ENCODE measurements at places on chromosomes 16 and 17.

- no peak for DNase-seq
Observed at GRCh38 chr16:85105475-85105874, 6.8 kb downstream of the CIBAR2 start.

- no peak for DNase-seq
Observed at GRCh38 chr16:83227336-83227735, 580.4 kb upstream of the HSBP1 start.

GRCh38 chr17:13792314-13792713 lies 190.6 kb upstream of the HS3ST3A1 start:
- DNase-seq = no peak

GRCh38 chr17:31798205-31798724 lies 60.8 kb downstream of the COPRS start:
- DNase-seq = no peak

GRCh38 chr16:660459-661183 lies 7.3 kb upstream of the RHOT2 start:
- peak; percentile 62 for DNase-seq

- no peak for DNase-seq
Observed at GRCh38 chr16:12215277-12216105, 239.0 kb downstream of the SNX29 start.

GRCh38 chr17:8091033-8091687 lies 3.6 kb upstream of the ALOX12B start:
- no peak for DNase-seq

GRCh38 chr17:82786427-82786826 lies 34.6 kb downstream of the TBCD start:
- no peak for DNase-seq

GRCh38 chr17:64617125-64617780 lies 44.9 kb downstream of the SMURF2 start:
- no peak for DNase-seq

GRCh38 chr16:24729243-24729950 lies at the start of gene TNRC6A:
Gene TNRC6A, plus strand, starts transcription at chr16:24729651. Its CDS starts 191 bp downstream, at chr16:24729842.
- DNase-seq = peak; percentile 78

DNA sequence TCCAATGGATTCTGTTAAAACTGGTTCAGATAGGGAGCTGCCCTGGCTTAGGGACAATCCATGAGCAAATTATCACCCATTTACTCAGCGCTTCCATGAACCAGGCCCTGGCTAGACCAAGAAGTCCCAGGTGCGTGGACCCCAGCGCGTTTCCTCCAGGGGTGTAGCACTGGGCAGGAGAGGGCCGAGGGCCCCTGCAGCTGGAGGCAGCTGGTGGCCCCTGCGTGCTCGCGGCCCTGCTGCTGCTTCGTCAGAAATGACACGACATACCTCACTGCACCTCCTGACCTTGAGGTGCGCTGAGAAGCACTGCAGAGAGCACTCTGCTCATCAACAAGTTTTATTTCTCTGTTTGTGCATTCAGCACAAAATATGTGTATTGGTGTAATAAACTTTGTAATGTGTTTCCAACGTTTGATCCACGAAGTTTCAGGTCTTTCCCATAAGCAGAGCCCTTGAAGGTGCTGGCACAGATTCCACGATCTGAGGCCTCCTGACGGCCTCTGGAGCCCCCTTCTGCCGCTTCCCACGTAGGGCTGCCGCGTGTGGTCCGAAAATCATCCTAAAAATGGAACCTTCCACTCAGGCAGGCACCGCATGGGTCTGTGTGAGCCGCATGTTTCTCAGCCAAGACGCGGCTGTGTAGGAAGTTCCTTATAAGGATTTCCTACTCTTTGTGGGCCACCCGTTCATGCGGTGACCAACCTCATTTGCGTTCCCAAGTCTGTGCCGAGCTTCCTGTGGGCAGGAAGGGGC lies 50.8 kb upstream of the ZCCHC14 start:
- DNase-seq = no peak

DNA sequence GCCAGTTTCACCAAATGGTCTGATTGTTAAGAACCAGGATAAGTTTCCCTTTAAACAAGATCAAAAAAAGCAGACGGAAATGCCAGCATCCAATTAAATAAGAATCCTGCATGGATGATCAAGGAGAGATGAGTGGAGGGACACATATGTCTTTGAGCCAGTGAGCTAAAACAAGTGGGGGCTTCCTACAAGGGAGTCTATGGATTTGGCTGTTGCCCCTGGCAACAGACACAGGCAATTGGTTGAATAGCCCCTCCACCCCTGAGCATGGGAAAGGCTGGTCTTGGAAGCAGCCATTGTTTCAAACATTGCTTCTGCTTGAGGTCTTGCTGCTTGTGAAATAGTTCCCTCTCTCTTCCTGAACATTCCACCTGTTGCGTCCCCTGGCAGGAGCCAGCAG lies 374.7 kb upstream of the ERCC4 start:
- no peak for DNase-seq

DNA sequence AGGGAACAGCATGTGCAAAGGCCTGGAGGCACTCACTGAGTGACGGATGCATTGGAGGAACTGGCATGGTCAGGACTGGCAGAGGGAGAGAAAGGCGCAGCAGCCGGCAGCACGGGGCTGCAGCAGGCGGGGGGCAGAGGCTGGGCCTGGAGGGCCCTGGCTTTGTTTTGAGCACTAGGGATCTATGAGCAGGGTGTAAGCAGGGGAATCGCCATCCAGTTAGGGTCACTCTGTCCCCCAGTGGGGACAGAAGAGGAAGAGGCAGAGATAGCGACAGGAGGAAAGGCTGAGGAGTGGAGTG lies 14.2 kb downstream of the HSD11B2 start:
- no peak for DNase-seq

GRCh38 chr17:44084131-44084538 lies 13.6 kb downstream of the G6PC3 start:
- DNase-seq = no peak

GRCh38 chr16:85157813-85158742 lies 45.8 kb upstream of the CIBAR2 start:
- peak; percentile 12 for DNase-seq

DNA sequence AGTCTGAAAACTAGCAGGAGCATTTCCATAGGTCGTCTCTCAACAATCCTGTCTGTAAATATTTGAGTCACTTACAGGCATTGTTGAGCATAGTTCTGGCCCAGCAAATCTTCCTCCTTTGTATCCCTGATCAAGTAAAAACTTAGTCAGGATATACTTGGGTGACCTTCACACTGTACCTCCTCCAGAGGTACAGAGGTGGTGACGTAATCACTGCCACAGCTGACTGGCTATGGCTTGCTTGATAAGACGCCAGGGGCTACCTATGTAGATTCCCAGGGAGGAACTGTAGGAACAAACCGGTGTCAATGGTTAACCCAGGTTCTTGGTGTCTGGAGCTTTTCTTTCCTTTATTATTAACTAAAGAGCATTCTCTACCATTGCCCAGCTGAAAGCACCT lies at the start of gene KCNJ16:
KCNJ16 (plus strand) TSS at position 270 of the 400 bp plus-strand sequence. CDS start 56,863 bp downstream, outside the sequence.
- no peak for DNase-seq

DNA sequence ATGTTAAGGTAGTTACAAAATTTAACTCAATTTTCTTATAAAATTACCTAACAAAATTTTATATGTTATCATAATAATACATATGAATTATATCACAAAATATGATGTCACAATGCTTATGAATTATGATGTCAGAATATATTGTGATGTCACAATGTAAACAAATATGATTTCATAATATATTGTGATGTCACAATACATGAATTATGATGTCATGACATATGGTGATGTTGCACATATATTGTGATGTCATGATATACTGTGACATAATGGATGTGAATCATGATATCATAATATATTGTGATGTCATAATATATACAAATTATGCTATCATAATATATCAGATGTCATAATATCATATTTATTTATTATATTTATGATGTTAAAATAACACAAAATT lies 1879.9 kb downstream of the TP53TG3F start:
- DNase-seq = no peak

- DNase-seq = no peak
Observed at GRCh38 chr17:40454613-40454995, 11.4 kb downstream of the IGFBP4 start.

GRCh38 chr17:7060165-7060891 lies 16.4 kb upstream of the SLC16A11 start:
- DNase-seq = no peak

GRCh38 chr17:73064084-73064938 lies 28.2 kb downstream of the SLC39A11 start:
- DNase-seq = no peak

GRCh38 chr16:3036726-3037315 lies at the start of gene BICDL2:
Gene BICDL2, minus strand, starts transcription at chr16:3036944. Its CDS starts 1,448 bp downstream, at chr16:3035496.
- DNase-seq = no peak

DNA sequence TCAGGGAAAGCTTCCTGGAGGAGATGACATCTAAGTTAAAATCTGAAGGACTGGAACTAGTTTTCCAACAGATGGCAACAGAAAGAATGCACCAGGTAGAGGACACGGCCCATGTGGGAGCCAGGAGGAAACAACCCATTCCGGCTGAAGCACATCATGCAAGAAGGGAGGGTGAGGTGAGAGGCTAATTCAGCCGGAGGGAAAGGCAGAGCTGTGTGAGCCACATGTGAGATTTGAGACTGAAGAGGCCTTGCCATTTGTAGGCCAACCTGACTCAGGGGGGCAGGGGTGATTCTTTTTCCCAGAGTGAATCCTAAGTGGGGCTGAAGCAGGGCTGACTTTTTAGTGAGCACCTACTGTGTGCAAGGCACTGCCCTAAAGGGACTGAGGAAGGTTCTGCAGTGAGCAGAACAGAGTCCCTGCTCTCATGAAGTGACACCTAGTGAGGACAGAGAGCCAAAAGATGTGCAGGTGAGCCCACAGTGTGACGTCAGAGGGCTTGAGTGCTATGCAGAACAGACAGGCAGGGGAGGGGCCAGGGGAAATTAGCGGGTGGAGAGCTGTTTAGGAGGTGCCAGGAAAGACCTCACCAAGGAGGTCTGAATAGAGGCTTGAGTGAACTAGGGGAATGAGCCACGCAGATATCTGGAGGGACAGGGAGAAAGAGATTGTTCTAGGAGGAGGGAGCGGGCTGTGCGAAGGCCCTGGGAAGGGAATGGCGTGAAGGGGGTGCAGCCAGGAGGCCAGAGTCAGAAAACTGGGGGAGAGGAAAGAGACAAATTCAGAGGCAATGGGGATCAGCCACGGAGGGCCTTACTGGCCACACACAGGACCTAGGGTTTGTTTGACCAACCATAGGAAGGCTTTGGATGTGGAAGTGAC lies 19.8 kb upstream of the IL21R start:
- DNase-seq = no peak

- DNase-seq = no peak
Observed at GRCh38 chr16:46918905-46919792, 35.0 kb downstream of the GPT2 start.

DNA sequence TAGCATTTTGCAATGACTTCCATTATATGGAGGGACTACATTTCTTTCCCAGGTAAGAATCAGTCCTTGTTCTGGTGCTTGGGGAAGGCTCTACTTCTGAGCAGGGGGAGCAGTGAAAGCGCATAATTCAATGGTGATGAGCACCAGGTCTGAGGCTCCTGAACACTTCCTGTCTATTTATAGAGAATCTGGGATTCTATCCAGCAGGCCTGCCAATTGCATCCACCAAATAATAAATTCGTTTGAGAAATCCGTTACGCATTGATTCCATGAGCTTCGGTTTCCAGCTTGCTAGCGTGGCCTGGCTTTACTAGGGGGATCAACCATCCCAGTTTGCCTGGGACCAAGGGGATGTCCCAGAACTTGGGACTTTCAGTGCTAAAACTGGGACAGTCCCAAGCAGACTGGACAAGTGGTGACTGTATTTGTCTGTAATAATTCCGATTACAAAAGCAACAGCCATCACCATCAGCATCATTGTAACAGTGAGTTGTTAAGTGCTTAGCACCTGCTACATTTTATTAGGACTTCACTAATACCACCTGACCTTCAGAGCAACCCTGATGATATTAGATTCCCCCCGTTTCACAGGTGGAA lies 349.9 kb downstream of the MAF start:
- DNase-seq = no peak

- DNase-seq = no peak
Observed at GRCh38 chr17:7695586-7695985, 7.3 kb downstream of the WRAP53 start.

DNA sequence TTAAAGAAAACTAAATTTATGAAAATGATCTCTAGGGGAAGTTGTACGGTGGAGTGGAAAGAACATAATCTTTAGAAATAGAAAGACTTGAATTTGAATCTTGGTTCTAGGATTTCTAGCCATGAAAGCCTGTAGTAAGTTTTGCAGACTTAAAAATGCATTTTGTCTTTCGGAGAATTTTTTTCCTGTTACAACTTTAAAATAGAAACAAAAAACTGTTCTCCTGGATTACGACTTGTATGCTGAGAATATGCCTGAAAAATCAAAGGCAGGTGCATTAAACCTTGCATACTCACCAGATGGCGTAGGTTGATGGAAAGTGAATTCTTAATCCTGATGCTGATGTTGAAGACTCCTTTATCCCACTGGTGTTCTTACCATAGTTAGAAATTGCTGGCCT lies 7.5 kb upstream of the MPHOSPH6 start:
- DNase-seq = no peak

- no peak for DNase-seq
Observed at GRCh38 chr17:15947271-15947670, 2.3 kb downstream of the ADORA2B start.

Data from CD4-positive, alpha-beta memory T cell (primary cell).